A172 (cell line): ENCODE measurements at places on chromosomes 3 and 15. TPM values are rescaled to one million over a fixed set of nuclear protein-coding genes. Genes with fewer than 3 reads are reported as not detected.
A peak's percentile ranks its signal among the peaks of the same experiment; 100 is the strongest.

DNA sequence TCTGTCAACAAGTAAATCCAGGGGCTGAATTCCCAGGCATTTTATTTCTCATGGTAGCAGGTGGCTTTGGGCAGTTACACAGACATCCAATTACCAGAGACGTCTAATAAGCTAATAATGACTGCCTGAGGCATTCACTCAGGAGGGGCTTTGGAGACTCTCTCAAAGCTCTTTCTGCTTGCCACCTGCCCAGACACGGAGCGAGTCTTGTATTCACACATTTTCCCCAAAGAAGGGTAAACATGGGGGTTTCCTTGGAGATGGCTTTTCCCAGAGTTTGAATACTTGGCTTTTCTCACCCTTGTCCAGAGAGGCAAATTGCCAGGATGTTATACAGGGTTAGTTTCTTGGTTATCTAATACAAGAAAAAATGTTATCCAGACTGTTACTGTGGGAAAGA lies 132.6 kb downstream of the DIPK2A start:
- DNase-seq, result no peak

The CSTA gene
- 0.24 TPM in 1 of 2 replicates, not detected in the other for total RNA-seq

DNA sequence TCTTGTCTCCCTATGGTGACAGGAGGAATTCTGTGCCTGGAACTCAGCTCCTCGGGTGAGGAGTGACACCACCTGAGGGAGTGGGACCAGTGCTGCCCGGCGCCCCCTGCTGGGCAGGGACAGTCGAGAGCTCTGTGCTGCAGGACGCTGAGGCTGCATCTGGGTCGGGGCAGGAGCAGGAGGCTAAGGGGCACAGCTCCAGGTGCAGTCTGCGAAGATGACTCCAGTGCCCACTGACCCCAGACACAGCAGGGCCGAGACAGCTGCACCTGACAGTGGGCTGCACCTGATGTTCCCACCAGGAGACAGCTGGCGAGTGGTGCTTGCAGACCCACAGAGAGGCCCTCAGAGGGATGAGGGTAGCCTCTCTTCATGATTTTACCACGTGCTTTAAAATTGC lies 152.9 kb downstream of the ATP10A start:
- DNase-seq, result no peak

DNA sequence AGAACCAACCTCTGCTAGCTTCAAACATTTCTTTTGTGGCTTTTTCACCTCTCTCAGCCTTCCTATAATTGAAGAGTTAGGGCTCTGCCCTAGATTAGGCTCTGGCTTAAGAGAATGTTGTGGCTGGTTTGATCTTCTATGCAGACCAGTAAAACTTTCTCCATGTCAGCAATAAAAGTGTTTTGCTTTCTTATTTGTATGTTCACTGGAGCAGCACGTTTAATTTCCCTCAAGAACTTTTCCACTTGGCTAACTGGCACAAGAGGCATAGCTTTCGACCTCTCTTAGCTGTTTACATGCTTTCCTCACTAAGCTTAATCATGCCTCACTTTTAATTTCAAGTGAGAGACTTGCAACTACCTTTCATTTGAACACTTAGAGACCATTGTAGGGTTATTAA lies 964.7 kb downstream of the ROBO2 start:
- DNase-seq, result no peak

DNA sequence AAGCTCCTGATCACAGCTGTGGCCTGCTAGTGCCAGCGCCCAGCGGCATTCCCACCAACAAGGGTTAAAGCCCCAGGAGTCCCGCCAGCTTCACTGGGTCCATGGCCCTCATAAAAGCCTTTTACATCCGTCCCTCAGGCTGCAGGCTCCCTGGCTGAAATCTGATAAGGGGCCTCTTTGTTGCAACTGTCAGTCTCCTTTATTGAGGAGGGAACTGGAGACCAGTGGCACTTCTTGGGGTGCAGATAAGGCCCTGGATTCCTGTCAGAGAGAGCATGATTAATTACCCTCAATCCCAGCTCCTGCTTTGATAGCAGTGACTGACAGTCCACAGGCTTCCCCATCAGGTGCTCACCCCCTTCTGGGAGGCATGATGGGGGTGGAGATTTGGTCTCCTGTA lies 30.9 kb upstream of the CLK3 start:
- no peak for DNase-seq

The AP4E1 gene
- total RNA-seq, result 14.5 and 16.3 TPM in 2 replicates

- DNase-seq, result no peak
Observed at GRCh38 chr3:127761441-127761801, 60.9 kb downstream of the MGLL start.

DNA sequence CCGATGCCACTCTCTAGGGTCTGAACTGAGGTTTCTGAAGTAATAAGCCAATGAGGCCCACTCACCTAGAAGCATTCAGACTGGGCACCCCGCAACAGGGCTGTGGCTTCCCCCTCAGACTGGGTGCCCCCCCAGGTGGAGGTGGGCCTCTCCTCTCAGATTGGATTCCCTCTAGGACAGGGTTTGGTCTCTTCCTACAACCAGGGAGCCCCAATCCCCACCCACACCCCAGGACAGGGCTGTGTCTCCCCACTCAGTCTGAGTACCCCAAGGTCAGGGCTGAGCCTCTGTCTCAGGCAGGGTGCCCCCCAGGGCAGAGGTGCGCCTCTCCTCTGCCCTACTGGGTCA lies 27.7 kb downstream of the PTH1R start:
- no peak for DNase-seq

DNA sequence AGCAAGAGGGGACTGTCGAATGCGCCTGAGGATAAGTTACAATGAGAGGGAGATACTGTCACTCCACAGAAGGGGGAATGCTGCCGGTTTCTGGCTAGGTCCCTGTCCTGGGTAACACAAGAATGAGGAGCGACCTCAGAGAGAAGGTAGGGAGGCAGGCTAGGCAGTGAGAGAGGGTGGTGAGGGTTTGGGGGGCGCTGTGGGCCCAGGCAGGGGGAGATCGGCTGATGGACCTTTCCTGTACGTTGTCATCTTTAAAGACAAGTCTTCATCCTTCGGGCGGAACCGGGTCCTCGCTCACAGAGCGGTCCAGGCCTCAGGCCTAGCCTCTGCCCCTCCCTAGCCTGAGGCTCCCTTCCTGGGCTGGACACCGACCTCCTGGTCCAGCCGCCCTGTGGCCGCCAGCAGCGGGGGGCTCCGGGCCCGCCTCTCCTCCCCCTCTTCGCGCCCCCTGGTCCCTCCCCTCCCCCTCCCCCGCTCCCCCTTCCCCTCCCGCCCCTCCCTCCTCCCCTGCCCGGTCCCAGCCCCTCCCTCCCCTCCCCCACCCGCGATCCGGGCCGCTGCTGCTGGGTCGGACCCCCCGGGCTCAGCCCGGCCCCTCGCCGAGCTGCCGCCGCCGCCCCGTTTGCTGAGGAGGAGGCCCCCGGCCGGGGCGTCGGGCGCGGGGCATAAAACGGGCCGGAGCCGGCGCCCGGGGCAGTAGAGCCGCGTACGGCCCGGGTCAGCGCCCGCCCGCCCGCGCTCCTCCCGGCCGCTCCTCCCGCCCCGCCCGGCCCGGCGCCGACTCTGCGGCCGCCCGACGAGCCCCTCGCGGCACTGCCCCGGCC lies at the start of gene CHRD:
Gene CHRD, plus strand, starts transcription at position 697 of the 827 bp plus-strand sequence. CDS start 265 bp downstream, outside the sequence.
- DNase-seq, result no peak

GRCh38 chr3:169147238-169148008 lies 516.1 kb downstream of the MECOM start:
- DNase-seq, result peak; percentile 49
